ENCODE measurements at places on chromosomes 2 and 18. TPM values are rescaled to one million over a fixed set of nuclear protein-coding genes. Genes with fewer than 3 reads are reported as not detected.

- H3K36me3 ChIP-seq, result no peaks in the 10 kb centered on the region
- H3K4me3 ChIP-seq, result no peak overlapping the region
- no peak for DNase-seq
- H3K4me1 ChIP-seq, result no peaks in the 10 kb centered on the region
- no peaks in the 10 kb centered on the region for H3K27me3 ChIP-seq
Observed at GRCh38 chr2:225328192-225328591, 71.3 kb upstream of the NYAP2 start.

Gene IL1RN
- total RNA-seq, result not detected

- H3K36me3 ChIP-seq, result no peaks in the 10 kb centered on the region
- H3K4me1 ChIP-seq, result no peaks in the 10 kb centered on the region
- H3K27me3 ChIP-seq, result no peaks in the 10 kb centered on the region
- DNase-seq, result no peak
Observed at GRCh38 chr2:36270758-36271157, 84.8 kb upstream of the CRIM1 start.

DNA sequence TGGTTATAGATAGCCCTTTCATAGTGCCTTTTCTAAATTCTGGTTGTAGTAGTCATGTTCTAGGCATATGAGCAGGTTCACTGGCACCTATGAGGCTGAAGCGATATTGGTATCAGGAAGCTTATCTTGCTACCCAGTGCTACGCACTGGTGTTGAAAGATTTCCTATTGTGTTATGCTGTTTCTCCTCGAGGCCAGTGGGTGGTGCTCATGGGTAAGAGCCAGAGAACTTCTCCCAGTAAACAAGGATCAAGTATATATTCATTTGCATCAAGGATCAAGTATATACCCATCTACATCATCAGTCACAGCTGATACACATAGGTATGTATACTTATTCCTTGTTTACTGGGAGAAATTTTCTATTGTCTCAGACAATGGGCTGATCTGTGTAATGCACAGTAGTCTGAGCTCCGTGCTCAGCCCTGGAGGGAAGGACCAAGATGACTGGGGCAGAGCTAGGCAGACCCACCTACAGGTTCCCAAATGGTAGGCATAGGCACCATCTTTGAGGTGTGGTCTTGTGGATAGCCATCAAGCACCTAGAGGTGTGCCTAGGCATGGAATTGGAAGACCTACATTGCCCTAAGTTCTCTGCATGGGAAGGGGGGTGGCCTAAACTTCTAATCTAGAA lies 101.2 kb upstream of the GALNT13 start:
- no peaks in the 10 kb centered on the region for H3K36me3 ChIP-seq
- no peaks in the 10 kb centered on the region for H3K4me1 ChIP-seq
- H3K27me3 ChIP-seq, result no peaks in the 10 kb centered on the region
- no peak for DNase-seq
- no peak overlapping the region for H3K27ac ChIP-seq

Gene KHK
- 1.6 TPM for total RNA-seq

Gene CFC1
- total RNA-seq, result not detected

DNA sequence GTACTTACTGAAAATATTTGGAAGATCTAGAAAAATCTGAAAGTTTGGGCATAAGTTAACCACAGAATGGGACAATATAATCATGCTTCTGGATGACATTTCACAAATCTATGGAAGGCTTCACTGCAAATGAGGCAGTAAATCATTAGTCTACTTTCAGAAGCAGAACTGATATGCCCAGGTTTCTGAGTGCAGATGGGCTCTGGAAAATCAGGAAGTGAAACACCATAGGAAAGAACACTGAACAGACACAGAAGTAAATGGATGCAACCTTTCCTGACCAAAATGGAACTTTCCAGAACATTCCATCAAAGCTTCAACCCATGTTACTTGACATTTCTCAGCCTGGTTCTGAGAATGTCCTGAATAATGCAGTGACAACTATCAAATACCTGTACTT lies 55.1 kb downstream of the KCNG3 start:
- H3K4me3 ChIP-seq, result no peak overlapping the region
- no peak for DNase-seq
- H3K27me3 ChIP-seq, result no peaks in the 10 kb centered on the region
- no peaks in the 10 kb centered on the region for H3K4me1 ChIP-seq
- H3K27ac ChIP-seq, result no peak overlapping the region

GRCh38 chr2:171553236-171553635 lies 31.0 kb downstream of the CYBRD1 start:
- H3K4me3 ChIP-seq, result no peak overlapping the region
- peaks cover 22% of the 10 kb centered on the region for H3K36me3 ChIP-seq
- no peak overlapping the region for H3K27ac ChIP-seq

- DNase-seq, result no peak
- no peaks in the 10 kb centered on the region for H3K4me1 ChIP-seq
- H3K27me3 ChIP-seq, result no peaks in the 10 kb centered on the region
- no peaks in the 10 kb centered on the region for H3K36me3 ChIP-seq
Observed at GRCh38 chr18:55763805-55764204, 175.8 kb upstream of the TCF4 start.

- peak overlapping the region; percentile 97 for H3K27ac ChIP-seq
- no peak for DNase-seq
- H3K27me3 ChIP-seq, result no peaks in the 10 kb centered on the region
- H3K4me3 ChIP-seq, result no peak overlapping the region
- H3K36me3 ChIP-seq, result no peaks in the 10 kb centered on the region
- peaks cover 14% of the 10 kb centered on the region for H3K4me1 ChIP-seq
Observed at GRCh38 chr2:226802573-226802972, 3.0 kb upstream of the IRS1 start.

Measured in sigmoid colon (tissue), 7 donors.